ENCODE measurements at places on chromosomes 12 and 14.

DNA sequence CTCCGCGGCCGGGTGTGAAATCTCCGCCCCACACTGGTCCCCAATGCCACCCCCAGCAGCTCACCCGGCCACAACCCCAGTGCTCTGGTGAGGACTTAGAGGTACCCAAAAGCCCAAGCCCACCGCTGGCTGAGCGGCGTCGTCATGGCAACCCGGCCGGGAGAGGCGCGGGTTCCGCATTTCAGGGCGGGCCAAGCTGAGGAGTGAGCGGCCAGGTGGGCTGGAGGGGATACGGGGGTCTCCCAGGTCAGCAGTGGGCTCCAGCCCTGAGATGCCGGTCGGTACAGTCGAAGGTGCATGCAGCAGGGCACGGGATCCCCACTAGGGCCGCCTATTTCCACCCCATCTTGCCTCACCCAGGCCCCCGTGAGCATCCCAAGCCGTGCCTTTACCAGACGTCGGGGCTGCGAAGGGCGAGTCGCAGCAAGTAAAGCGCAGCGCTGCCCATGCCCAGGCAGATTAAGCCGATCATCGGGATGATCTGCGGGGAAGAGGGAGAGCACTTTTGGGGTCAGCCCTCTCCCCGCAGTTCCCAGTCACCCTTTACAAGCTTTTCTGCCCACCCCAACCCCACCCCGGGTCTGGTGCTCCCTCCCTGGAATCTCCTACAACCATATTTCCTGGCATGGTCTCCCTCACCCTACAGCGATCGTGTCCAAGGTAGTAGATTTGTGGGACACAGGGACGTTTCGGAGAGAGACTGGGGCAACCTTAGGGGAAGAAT is 6.9 kb downstream of the SHMT2 start:
- DNase-seq, result no peak

GRCh38 chr12:2064071-2064507 is 11.3 kb downstream of the CACNA1C start:
- no peak for DNase-seq

DNA sequence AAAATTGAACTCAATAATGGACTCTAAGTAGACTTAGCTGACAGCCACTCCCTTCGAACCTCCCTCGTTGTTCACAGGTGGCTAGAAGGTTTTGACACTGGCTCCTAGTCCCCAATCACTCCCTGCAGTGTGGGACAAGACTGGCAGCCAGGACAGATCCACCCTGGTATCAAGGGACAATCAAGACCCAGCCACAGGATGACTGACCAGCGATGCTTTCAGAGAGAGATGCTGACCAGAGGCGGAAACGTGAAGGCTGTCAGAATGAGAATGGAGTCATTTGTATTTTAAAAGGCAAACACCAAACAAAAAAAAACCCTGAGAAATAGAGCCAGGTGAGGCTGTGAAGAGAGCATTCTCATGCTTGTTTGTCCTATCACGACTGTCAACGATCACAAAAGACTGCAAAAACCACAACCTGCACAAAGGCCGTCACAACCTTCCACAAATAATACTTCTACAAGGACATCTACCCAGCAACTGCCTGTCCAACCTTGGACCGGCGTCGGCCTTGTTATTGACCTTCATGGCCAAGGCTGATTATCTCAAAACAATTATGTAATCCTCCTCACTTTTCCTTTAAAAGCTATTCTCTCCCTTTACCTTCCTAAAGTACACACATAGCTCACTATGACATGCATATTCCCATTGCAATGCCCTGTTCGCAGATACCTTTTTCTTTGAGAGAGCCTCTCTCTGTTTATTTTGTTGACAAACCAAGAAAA is 13.2 kb downstream of the EIF5 start:
- no peak for DNase-seq

GRCh38 chr14:96038558-96038919 is 623 bp upstream of the C14orf132 start:
- no peak for DNase-seq

DNA sequence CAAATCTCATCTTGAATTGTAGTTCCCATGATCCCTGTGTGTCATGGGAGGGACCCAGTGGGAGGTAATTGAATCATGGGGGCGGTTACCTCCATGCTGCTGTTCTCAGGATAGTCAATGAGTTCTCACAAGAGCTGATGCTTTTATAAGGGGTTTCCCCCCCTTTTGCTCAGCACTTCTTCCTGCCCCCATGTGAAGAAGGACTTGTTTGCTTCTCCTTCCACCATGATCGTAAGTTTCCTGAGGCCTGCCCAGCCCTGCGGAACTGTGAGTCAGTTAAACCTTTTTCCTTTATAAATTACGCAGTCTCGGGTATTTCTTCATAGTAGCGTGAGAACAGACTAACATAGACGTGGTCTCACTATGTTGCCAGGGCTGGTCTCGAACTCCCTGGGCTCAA is 56.1 kb upstream of the EIF5 start:
- no peak for DNase-seq

- no peak for DNase-seq
Observed at GRCh38 chr12:130615861-130616345, 100.2 kb downstream of the RIMBP2 start.

GRCh38 chr12:82688596-82688995 is 1.9 kb downstream of the TMTC2 start:
- no peak for DNase-seq

DNA sequence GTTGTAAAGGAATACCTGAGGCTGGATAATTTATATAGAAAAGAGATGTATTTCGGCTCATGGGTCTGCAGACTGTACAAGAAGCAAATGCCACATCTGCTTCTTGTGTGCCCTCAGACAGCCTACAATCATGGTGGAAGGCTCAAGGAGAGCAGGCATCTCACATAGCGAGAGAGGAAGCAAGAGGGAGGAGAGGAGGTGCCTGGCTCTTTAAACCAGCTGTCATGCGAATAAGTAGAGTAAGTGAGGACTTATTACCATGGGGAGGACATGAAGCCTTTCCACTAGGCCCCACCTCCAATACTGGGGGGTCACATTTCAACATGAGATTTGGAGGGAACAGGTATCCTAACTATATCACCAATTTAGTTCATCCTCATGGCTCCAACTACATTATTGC is 118.7 kb downstream of the ACSS3 start:
- DNase-seq, result no peak

DNA sequence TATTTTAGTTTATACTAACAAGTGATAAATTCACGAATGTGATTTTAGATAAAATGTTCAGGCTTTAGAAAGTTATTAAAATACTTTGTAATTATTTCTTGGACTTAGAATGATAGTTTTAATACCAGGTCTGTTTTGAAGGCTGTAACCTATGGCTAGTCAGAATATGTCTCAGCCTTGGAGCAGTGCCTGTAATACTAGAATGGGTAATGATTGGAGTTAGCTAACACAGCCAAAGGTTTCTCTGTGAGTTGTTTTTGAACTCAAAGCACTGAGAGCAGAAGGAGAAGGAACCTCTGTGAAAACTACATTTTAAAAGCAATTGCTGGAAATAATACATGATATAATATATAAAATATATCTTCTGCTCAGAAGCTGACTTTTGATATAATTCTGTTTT is 110.1 kb downstream of the TMEM117 start:
- no peak for DNase-seq

DNA sequence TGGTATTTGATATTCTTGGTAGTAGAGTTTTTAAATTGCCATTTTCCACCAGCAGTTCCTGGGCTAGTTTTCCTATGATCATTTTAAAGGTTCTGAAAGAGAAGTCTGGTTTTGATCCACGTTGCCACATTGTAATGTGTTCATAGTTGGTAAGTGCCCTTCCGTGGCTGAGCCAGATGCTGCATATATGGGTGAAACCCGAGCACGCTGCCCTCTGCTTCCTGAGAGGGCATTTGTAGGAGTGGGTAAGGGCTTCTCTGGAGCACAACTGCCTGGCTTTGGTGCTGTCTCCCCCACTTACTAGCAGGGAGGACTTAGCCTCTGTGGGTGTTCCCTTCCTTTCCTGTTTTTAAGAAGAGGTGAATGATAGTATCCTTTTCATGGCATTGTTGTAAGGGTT is 7.1 kb downstream of the SNRNP35 start:
- DNase-seq, result no peak

DNA sequence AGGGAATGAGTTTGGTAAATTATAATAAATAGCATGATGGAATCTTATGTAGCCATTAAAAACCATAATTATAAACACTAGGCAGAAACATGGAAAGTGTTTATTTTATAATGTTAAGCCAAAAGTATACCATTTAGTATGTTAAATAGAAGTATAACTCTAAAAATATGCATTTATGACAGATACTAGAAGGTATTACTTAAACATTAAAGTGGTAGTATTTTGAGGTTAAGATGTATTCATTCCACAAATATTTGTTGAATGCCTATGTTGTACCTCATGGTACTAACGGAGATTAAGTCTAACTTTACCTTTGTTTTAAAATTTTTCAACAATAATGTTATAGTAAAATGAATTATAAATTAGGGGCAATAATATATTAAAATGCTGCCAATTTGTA is 24.1 kb downstream of the TTC8 start:
- DNase-seq, result no peak

DNA sequence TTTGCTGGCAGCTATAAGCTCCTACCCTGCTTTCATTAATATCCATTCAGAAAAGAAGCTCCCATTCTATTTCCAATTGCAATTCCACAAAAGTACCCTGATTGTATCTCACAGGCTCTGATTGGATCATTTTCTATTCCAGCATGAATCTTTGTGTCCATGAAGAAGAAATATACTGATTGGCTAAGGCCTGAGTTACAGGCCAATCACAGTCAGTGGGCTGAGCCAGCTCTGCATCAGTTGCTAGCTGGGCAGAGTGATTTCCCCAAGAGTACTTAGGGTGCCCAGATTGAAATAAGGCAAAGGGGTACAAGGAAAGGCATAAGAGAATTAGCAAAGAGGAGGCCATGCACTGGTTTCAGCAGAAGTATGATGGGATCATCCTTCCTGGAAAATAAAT is 14.4 kb downstream of the ART4 start:
- DNase-seq, result no peak

GRCh38 chr12:43730283-43730682 is 28.3 kb downstream of the PUS7L start:
- DNase-seq, result no peak

- no peak for DNase-seq
Observed at GRCh38 chr12:27965966-27966365, 6.6 kb downstream of the PTHLH start.

- peak; percentile 9 for DNase-seq
Observed at GRCh38 chr12:104201238-104202001, 14.2 kb upstream of the TXNRD1 start.

DNA sequence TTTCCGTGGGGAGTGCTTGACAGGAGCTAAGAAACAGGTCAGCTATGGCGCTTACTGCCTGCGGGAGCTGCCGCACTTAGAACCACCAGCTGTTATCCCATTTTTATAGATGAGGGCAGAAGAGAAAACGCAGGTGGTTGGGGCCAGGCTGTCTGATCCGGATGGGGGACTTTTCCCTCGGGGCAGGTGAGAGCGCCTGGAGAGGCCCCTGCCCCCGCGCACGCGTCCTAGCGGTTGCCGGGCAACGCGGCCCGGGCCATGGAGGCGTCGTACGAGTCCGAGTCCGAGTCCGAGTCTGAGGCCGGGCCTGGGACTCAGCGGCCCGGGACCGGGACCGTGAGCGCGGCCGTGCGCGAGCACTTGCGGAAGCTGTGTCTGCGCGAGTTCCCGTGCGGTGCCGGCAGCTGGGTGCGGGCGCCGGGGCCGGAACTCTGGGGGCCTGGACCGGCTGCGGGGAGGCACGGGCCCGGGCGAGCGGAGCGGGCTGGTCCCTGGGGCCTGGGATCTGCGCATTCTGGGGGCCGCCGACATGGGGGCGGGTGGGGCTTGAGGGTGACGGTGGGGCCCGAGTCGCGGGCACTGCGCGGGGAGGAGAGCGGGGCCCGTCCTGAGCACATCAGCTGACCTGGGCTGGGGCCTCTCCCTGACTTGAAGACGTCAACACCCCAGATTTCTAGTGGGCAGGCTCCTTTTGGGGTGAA is at the start of gene LRRC43:
LRRC43 (plus strand) TSS at position 237 of the 701 bp plus-strand sequence; CDS start at position 259, 22 bp downstream.
- peak; percentile 25 for DNase-seq

DNA sequence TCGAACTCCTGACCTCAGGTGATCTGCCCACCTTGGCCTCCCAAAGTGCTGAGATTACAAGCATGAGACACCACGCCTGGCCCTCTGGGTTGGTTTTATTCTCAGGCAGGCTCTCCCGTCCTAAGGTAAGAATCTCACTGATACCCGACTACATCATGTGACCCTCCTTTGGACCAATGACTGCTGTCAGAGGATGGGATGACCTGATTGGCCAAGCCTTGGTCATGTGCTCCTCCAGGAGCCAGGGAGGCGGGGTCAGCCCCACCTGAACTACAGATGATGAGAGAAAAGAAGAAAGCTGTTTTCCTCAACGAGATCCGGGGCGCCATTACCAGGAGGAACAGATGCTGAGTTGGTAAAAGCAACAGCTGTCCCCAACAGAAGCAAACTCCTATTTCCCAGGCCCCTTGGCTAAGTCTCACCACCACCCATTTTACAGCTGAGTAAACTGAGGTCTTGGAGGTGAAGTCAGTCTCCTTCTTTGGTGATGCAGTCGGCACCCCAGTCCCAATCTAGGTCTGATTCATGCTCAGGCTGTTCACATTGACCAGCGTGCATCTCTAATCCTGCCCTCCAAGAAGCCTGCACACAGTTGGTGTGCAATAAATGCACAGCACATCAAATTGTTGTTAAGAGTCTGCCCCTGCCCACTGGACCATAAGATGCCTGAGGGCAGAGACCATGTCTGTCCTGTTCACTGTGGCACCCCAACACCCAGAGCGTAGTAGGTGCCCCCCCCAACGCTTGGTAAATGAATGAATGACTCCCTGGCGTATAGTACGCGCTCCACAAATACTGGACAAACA is 118.8 kb downstream of the SCARB1 start:
- DNase-seq, result no peak

DNA sequence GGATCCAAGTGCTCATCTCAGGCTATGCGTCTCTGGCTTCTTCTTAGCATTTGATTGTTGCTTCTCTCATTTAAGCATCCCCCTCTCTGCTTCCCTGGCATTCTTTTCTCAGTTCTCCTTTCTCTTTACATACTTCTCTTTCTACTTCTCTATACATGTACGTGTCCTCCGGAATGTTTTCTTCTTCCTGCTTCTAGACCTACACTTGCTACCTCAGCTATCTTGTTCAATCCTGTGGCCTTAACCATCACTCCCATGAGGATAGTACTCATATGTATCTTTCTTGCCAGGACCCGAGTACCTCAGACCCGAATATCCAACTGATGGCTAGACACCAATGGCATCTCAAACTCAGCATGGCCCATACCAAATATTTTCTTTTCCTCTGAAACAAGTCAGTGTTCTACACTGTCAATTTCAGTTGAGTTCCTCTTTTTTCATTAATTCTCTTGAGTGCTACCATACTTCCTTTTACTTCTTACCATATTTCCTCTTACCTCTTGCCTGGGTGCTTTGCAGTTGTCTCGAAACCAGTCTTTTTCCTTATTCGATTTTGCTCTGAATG is 115.1 kb upstream of the SLC38A2 start:
- no peak for DNase-seq

- no peak for DNase-seq
Observed at GRCh38 chr14:68662392-68662791, 130.5 kb downstream of the ZFP36L1 start.
